ENCODE measurements at places on chromosomes 12 and 14.

DNA sequence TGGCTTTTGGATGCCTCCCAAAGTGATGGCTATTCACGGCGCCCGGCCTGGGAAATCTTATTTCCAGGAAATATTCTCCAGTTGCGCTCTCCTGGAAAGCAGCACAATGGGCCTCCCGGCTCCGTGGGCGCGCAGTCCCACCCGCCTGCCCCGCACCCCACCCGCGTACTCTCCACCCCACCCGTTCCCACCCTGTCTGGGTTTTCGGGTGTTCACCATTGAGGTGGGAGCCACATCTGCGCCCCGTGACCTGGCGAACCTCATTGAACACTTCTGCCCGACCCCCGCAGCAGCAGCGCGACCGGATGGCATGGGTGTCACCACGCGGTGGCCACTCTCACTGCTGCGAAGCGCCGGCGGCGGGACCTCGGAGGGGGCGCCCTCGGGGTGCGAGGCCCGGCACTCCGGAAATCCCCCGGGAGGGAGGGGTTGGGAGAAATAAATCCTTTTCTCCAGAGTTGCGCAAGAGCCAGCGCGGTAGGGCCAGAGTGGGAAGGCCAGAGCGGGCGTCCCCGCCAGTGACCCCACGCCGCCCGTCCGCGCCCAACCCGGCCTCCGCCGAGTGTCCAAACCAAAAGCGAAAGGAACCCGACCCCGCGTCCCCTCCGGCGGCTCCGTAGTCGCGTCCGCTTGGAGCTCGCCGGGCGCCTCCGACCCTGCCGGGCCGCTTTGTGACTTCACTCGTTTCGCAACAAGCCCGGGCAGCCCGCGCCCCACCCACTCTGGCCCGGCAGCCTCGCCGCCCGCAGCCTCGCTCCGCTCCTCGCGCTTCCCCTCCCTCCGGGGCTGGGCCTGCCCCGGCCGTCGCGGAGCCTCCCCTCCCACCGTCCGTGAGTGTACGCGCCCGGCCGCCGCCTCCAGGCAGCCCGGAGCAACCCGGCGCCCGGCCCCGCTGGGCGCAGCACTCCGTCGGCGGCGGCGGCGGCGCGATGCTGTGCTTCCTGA is at the start of gene DRAM1:
Gene DRAM1, plus strand, starts transcription at position 720 of the 945 bp plus-strand sequence. Its CDS starts 210 bp downstream, at position 930.
- peak; percentile 55 for DNase-seq

GRCh38 chr12:51937926-51938325 is 13.6 kb upstream of the ACVR1B start:
- no peak for DNase-seq

GRCh38 chr12:75047885-75048525 is 161.6 kb downstream of the KCNC2 start:
- DNase-seq = no peak

DNA sequence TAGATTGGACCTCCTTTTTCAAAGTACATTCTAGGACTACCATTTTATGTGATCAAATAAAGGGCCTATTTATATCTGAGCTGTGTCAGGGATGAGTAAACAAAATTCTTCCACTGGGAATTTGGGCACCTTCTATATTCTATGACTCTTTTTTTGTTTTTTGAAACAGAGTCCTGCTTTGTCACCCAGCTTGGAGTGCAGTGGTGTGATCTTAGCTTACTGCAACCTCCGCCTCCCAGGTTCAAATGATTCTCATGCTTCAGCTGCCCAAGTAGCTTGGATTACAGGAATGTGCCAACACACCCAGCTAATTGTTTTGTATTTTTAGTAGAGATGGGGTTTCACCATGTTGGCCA is 64.8 kb downstream of the DRAM1 start:
- no peak for DNase-seq

DNA sequence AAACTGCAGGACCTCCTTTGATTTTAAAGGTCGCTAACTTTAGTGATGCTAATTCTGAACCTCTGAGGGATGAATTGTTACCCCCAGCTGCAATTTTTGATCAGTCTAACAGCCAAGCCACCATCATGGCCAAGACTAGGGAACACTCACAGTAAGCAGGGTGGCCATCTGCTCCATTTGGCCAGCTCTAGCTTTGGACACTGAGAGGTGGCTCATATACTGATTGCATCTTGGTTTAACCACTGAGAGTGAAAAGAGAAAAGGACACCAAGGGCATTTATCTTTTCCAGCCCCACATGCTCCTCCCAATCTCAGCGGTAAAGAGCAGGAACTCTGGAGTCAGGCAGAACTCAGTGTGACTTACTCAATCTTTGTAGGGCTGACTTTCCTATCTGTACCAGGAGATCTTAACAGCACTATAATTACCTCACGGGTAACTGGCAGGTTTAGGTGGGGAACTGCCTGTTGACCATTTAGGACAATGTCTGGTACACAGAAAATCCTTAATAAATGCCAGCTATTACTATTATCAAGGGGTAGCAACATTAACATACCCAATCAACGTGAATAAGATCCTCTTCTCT is 6.2 kb downstream of the LPCAT3 start:
- DNase-seq = no peak

DNA sequence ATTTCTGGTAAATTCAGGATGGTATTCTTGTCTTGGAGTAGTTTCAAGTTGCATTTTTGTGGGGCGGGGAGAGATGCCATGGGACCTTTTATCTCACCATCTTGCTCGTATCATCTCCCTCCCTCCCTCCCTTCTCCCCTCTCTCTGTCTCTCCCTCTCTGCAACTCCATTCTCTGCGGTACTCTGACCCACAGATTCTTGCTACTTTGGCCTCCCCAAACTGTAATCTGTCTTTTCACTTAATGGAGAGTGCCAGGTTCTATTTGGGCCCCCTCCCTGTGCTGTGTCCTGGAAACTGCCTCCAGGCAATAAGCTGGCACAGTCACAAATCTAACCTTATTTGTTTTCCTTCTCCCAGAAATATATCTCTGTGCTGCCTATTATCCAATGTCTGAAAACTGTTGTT is 175.2 kb downstream of the PAWR start:
- no peak for DNase-seq
